D721Med (cell line): ENCODE measurements at places on chromosomes 6 and 20.
A peak's percentile ranks its signal among the peaks of the same experiment; 100 is the strongest.

- no peak for DNase-seq
Measured at GRCh38 chr20:1824181-1824580, 71.0 kb upstream of the SIRPA start.

- no peak for DNase-seq
Measured at GRCh38 chr6:55892749-55893357, 17.5 kb upstream of the BMP5 start.

DNA sequence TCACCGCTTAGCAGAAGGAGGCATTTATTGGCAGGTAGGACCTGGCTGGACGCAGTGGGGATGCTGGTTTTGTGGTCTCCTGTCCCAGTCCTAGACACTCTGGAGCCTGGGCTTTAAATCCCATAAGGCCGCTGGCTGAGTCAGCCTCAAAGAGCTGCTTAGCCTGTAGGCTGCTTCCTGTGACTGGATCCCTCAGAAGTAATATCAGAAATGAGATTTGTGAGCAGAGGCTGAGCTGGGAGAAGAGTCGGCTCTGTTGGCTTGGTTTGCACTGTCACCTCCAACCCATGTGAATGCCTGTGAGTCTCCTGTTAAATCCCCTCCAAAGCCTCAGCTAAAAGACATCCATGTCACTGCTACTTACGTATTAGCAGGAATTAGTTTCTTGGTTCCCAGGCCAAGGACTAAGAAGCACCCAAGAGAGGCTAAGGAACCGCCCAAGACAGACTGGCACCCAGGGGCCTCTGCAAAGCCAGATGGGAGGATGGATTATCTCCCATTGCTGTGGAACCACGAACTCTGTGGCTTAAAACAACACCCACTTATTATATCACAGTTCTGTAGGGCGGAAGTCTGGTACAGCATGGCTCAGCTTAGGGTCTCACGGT, 289.4 kb downstream of the CDC5L start:
- DNase-seq = peak; percentile 64

DNA sequence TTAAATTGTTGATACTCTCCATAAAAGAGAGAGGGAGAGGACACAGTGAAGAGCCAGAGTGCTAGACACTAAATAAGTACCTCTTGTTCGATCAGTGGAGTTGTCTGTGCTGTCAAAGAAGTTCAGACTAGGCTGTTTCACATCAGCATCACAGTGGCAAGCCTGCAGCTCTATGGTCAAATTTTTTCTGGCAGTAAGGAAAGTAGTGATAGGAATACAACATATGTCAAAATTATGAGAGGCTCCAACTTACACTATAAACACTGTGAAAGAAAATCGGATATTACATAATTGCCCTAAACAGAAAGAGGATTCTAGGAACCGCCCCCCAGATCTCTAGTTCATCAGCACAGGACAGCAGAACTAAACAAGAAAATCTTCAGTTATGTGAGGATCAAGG, 23.1 kb downstream of the DNAH8 start:
- DNase-seq = no peak

- no peak for DNase-seq
Measured at GRCh38 chr6:112155886-112156285, 68.5 kb downstream of the FAM229B start.

DNA sequence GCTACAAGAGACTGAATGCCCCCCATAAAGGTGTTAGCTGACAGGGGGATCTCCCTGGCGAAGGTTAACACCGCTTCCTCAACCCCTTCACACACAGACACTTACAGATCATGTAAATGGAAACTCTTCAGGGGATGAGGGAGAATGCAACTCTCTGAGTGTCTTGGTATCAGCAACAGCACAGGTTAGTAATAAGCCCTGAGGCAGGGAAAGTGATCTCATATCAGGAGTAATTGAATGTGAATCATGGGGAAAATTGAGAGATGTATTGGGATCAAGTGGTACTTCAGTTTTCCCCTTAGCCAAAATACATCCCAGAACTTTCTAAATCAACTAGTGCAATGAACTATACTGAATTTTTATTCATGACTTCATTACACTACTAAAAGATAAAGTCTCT, 23.8 kb downstream of the OR2J3 start:
- no peak for DNase-seq

- no peak for DNase-seq
Measured at GRCh38 chr6:125022391-125022989, 60.3 kb downstream of the RNF217 start.

DNA sequence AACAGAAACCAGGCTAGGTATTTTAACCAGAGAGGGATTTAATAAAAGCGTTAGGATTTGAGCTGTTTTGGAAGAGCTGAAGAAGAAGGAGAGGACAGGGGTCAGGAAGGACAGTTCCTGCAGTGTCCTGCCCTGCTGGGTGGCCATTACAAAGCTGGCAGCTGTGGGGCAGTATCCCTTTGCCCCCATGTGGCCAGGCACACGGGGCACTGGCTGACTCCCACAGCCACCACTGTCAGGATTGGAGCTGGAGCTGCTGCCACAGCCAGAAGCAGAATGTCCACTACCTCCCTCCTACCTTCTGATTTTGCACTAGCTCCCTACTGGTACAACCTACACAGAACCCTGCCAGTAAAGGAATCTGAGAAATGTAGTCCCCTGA, 46.5 kb downstream of the SLC22A3 start:
- DNase-seq = no peak

- DNase-seq = no peak
Measured at GRCh38 chr20:46830886-46831632, 63.6 kb upstream of the EYA2 start.

DNA sequence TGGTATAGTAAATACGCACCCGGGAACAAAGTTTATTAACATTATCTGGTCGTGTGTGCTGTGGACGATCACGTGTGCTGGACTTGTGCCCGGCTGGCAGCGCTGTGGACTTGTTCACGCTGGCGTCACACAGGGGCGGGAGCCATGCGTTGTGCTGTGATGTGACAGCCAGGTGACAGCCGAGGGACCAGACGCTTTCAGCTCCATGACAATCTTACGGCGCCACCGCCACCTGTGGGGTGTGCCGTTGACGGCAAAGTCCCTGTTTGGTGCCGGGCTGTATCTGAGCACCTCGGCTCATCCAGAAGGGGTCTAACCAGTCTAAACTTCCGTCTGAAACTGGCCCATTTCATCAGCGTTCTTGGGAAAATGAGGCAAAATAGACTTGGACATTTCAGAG, 25.2 kb downstream of the DLL1 start:
- no peak for DNase-seq

DNA sequence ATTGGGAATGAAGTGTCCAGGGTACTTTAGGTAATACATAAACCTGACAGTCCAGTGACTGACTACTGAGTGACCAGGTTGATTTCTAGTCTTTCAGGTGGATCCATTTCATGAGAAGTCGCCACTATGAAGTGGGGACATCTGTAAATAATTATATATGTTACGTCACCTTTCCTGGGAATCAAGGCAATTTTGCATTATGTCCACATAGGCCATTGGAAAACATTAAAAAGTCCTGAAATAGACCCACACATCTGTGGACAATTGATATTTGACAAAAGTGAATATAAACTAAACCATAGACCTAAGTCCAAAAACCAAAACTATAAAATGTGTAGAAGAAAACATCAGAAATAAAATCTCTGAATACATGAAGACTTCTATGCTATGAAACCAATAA, 231.5 kb downstream of the C6orf118 start:
- DNase-seq = no peak

DNA sequence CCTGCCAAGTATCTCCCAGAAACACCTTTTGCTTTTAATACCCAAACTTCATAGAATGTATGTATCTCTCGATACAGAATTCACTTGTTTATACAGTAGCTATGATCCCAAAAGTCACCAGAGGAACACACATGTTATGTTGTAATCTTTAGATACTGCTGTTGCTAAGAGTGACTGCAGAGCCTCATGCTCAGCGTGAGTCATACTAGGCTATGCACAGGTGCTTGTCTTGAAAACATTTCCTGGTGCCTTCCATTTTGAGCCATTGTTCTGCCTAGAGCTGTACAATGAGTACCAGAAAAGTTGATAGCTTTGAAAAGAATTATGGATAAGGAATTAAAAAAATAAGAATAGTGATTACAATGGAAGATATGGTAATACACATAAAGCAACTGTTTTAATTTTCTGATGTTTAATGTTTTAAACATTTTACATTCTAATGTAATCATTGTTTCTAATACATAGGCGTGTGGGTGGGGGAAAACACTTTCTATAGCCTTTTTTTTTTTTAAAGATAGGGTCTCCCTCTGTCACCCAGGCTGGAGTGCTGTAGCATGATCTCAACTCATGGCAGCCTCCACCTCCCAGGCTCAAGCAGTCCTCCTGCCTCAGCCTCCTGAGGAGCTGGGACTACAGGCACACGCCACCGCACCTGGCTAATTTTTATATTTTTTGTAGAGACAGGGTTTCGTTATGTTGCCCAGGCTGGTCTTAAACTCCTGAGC, 79.4 kb downstream of the CD24 start:
- no peak for DNase-seq

GRCh38 chr20:51570739-51571459, 28.4 kb upstream of the NFATC2 start:
- no peak for DNase-seq

GRCh38 chr6:159788276-159788675, 1.1 kb downstream of the TCP1 start:
- DNase-seq = no peak

DNA sequence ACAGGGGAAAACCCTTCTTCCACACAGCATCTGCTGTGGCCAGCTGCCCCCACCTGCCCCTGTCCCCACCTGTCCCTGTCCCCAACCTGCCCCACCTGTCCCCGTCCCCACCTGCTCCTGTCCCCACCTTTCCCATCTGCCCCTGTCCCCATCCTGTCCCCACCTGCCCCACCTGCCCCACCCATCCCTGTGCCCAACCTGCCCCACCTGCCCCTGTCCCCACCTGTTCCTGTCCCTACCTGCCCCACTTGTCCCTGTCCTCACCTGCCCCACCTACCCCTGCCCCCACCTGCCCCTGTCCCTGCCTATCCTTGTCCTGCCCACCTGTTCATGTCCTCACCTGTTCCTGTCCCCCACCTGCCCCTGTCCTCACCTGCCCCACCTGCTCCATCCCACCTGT, 6.4 kb upstream of the MYT1 start:
- no peak for DNase-seq

GRCh38 chr6:1009103-1009502, 302.8 kb upstream of the FOXQ1 start:
- no peak for DNase-seq

DNA sequence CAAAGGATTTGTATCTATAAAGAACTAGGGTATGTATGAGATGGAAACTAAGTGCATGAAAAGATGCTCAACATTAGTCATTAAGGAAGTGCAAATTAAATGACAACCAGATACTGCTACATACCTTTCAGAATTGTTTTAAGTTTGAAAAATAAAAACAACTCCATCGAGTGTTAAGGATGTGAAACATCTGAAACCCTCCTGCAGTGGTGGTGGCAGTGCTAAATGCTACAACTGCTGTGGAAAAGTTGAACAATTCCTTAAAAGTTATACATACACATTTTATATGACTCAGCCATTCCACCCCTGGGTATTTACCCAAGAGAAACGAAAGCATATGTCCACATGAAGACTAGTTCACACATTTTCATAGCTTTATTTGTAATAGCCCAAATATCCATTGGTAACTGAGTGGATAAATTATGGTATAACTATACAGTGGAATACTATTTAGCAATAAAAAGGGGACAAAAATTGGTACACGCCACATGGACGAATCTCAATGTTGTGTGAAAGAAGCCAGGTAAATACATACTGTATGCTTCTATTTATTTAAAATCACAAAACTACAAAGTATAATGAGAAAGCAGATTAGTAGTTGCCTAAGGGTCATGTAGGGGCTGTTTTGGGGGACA, 10.6 kb downstream of the ARMH2 start:
- DNase-seq = no peak

- DNase-seq = no peak
Measured at GRCh38 chr6:134138226-134138975, 86.0 kb upstream of the SLC2A12 start.

DNA sequence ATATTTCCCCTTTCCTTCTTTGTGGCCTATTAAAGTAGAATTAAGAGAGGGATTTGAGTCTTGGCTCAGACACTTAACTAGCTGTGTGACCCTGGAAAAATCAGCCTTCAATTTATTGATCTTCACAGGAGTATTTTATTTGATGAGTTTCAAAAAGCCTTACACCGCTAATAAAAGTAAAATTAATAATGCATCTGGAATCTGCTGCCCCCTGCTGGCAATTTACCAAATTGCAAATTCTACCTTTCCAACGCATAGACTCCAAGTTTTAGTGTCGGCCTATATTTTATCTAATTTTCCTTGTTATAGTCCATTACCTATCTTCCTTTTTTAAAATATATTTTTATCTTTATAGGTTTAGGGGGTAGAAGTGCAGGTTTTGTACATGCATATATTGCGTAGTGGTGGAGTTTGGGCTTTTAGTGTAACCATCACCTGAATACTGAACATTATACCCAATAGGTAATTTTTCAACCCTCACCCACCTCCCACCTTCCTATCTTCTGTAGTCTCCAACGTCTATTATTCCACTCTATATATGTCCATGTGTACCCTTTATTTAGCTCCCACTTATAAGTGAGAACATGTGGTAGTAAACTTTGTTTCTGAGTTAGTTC, 46.3 kb downstream of the GOPC start:
- DNase-seq = no peak
